ENCODE measurements at places on chromosomes 6 and 20.

GRCh38 chr20:57480444-57481160 is 44.3 kb downstream of the CTCFL start:
- DNase-seq = peak; percentile 13

DNA sequence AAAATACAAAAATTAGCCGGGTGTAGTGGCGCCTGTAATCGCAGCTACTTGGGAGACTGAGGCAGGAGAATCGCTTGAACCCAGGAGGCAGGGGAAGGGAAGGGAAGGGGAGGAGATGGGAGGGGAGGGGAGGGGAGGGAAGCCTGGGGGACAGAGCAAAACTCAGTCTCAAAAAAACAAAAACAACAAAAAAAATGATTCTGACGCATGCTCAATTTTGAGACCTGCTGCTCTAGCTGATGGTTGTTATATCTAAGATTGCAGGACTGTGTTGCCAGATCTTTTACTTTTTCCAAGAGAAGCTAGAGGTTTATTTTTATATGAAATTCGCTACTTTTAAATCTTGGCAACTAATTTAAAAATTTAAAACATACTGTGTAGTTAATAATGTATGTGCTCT is 2.4 kb upstream of the WFDC2 start:
- no peak for DNase-seq

DNA sequence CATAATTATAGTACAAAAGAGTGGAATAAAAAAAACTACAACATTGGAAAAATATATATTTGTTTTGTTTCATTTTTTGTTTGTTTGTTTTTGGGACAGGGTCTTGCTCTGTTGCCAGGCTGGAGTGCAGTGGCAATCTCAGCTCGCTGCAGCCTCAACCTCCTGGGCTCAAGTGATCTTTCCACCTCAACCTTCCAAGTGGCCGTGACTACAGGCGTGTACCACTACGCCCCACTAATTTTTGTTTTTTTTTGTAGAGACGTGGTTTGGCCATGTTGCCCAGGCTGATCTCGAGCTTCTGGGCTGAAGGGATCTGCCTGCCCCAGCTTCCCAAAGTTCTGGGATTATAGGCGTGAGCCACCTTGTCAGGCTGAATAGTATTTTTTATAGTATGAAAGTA is 41.4 kb upstream of the SH3BGRL2 start:
- no peak for DNase-seq

DNA sequence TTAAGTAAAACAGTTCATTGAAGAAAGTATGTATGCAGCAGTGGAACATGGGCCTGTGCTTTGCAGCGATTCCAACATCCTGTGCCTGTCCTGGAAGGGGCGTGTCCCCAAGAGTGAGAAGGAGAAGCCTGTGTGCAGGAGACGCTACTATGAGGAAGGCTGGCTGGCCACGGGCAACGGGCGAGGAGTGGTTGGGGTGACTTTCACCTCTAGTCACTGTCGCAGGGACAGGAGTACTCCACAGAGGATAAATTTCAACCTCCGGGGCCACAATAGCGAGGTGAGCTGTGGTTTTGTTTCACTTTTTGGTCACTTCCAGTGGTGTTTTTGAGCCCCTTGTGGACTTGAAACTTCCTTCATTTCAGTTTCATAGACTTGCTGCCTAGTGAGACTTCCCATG is 1.7 kb downstream of the TULP4 start:
- no peak for DNase-seq

- DNase-seq = no peak
Observed at GRCh38 chr6:12334526-12335130, 44.5 kb downstream of the EDN1 start.

DNA sequence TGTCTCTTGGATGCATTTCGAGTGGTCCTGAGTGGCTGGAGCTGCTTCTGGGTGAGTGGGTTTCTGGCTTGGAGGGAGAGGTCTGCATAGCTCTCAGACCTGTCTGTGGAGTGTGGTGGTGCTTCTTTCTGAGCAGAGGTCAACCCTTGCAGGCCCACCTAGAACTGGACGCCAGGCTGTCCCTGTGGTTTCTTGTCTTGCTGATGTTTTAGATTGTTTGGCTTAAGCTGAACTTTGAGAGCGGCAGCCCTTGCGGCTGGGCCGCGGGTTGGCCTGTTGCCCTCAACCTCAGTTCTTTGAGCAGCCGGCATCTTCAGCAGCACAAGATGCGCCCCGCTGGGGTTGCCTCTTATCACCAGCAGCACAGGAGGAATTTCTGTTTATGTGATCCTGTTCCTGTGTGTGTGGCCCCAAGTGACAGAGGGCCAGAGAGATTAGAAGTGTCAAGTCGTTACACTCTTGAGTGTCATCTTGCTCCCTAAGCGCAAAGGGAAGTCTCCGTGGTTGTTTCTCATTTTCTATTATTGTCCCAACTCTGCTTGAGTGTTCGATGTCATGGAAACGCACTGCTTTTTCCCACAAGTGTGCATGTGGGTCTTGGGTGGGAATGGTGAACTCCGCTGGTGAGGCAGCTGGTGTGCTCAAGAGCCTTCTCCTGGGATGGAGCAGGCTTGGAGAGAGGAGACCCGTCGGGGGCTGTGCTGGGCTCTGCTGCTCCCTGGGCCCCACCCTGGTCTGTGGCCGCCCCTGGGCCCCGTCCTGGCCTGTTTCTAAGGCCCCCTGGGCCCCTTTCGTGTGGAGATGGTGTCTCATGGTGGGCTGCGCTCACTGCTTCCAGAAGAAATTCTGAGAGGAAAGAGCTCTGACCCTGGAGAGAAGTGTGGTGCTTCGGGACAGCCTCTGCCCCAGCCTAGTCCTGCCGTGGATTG is 20.1 kb upstream of the SLC22A1 start:
- no peak for DNase-seq

DNA sequence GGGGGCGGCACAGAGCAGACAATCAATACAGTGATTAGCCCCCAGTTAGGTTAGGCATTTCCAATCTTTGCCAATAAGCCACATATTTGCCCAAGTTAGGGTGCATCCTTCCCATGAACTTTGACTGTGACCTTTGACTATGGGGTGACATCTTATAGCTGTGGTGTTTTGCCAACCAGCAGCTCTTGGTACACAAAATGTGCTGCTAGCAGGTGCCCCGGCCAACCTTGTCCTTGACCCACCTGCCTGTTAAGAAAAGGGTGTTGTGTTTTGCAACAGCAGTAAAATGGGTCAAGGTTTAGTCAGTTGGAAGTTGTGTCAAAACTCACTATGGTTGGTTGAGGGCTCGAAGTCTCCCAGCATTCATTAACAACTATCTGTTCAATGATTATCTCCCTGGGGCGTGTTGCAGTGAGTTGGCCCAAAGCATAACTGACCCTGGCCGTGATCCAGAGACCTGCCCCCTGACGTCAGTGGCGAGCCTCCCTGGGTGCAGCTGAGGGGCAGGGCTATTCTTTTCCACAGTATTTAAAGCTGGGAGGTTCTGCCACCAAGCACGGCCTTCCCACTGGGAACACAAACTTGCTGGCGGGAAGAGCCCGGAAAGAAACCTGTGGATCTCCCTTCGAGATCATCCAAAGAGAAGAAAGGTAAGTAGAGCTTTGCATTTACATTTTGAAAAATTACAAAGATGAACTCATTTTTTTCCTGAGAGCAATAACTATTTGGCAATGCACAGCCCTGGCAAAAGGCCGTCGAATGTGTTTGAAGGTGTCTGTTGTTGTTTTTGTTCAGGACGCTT is at the start of gene PCK1:
Gene PCK1 (plus strand): TSS at position 557 of the 802 bp plus-strand sequence. CDS start 302 bp downstream, outside the sequence.
- no peak for DNase-seq

GRCh38 chr6:160882006-160882405 is 109.6 kb upstream of the MAP3K4 start:
- no peak for DNase-seq

GRCh38 chr6:27812805-27813492 is 99.2 kb downstream of the OR2B2 start:
- DNase-seq = no peak

DNA sequence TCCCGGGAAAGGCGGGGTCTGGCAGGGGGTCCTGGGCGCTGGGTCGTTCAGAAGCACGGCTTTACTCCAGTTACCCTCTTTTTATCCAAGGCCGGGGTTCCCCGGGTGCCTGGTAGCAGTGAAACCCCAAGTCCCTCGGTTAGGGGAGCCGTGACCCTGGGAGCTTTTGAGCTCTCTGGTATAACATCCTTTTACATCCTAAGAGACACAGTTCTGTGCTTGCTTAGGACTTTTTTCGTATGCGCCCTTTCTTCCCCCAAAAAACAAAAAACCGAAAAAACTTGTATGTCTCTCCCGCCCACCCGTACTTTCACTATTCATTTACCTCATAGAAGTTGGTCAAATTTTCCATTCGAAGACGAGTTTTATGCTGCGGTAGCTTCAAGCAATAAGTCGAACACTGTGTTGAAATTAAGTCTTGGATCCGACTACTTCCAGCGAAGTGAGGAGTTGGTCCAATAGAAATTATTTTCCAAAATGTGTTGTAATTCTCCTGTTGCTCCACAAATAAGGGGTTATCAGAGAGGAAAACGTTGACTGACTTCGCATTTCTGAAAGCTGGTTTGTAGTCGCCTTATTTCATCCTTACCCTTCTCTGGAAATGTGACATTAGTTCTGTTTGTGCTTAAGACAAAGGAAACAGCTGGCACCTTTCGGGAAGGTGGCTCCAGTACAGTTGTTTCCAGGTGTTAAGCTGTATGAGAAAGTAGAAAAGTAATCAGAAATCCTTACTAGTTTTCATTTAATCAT is 816 bp upstream of the MAN1A1 start:
- DNase-seq = no peak

DNA sequence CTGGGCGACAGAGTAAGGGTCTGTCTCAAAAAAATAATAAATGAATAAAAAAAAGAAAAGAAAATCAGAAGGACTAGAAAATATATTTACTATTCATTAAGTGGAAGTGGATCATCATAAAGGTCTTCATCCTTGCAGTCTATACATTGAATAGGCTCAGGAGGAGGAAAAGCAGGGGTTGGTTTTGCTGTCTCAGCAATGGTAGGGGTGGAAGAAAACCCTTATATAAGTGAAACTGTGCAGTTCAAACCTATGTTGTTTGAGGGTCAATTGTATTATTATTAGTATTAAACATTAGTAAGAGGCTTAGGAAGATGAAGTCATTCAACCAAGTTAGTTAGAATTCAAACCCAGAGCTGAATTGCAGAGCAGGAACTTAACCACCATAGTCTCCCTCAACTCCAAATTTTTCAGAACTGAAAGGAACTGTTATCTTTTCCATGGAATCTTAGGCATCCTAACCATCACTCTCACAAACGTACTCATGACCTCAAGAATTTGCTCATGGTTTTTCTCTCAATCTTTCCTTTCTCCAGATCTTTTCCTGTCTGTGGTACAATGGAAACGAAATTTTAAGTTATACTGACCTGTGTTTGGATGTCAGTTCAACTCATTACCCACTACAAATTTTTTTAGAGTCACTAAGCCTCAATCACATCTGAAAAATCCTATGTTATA is 7.7 kb upstream of the SMIM13 start:
- no peak for DNase-seq

DNA sequence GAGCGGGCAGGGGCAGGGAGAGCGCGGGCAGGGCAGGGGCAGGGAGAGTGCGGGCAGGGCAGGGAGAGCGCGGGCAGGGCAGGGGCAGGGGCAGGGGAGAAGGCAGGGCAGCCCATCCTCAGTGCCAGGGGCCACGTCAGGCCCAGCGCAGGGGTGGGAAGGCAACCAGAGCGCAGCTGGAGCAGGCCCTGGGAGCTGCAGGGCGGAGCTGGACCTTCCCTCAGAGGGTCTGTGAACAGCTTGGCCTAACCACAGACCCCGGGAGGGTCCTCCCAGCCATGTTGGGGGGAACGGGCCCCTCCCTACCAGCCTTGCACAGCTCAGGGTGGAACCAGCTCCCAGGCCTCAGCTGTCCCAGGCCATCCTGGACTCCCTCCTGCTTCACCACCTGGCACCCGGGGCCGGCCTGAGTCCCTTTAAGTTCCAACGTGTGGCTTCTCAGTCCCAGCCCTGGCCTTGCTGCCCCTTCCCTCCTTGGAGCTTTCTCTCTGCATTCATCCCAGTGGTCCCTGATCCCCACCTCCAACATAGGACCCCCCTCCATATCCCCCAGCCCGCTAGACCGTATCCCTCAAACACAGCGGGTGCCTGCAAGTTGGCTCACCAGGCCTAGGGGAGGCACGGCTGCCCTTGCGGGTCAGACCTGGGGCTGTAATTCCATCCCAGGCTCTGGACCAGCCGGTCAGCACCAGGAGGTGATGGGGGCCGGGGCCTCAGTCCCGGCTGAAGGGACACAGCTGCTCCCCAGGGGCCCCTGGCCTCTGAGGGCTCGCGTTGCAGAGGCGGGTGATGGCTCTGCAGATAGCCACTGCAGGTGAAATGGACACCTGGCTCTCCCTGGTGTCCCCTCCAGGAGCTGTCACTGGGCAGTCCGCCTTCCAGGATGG is 5.6 kb upstream of the ZBTB46 start:
- DNase-seq = no peak

DNA sequence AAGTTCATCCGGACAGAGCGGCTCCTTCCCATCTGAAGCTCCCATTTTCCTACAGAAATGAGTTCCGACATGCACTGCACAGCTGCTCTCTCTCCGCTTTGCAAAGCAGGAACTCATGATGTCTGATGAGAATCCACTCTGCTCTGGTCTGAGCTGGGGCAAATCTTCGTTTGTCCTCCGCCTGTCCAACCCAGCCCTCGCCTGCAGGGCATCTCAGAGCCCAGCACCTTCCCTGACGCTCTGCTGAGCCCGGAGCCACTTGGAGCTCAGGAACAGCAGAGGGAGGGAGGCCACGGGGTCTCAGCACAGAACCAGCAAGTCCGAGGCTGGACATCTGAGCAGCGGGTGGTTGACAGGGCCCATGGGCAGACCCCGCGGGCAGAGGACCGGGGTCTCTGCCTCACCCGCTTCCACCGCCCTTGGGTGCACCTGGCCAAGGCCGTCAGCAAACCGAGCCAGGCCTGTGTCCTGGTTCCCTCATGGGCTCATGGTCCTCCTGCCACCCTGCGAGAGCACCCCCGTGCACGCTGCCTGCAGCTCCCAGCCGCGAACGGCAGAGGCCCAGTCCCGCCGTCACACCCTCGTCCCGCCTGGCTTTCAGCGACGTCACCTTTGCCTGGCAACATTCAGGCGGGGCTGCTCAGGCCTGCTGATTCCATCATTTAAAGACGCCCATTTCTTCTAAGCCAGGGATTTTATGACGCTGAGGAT is 78.5 kb upstream of the BHLHE23 start:
- no peak for DNase-seq

DNA sequence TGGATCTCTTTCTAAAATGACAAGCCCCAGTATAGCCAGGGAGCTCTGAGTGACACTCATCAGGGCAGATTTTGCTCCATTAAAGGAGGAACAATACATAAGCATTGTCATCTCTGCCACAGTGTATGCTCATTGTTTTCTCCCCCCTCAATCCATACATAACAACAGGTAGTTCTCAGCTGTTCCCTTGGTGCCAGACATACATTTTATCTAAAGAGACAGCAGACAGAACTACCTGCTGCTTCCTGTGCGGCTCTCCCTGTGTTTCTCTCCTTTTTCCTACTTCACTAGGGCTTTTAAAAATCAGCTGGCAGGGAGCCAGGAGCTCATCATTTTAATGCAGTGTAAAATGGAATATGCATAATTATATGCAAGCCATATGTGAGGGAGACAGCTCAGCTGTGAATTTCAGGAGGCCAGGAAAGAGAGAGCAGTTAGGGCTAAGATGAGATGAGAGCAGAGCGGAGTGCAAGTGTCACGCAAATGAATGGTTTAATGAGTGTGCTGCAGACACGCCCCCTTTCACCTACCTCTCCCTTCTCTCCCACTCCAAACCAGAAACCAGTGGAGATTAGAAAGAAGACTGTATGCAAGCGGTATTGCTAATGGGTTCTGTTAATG is 96.0 kb downstream of the SOBP start:
- no peak for DNase-seq

- no peak for DNase-seq
Observed at GRCh38 chr6:147709396-147710272, 201.1 kb downstream of the SAMD5 start.

GRCh38 chr20:34281177-34281576 is 22.0 kb downstream of the AHCY start:
- DNase-seq = no peak

GRCh38 chr20:54167909-54168872 is 5.6 kb downstream of the CYP24A1 start:
- no peak for DNase-seq

Data from activated CD8-positive, alpha-beta memory T cell treated with anti-CD3 and anti-CD28 coated beads for 1 hour (primary cell).